ENCODE measurements at places on chromosomes 6 and 20.

GRCh38 chr6:3337521-3338350 is 79.0 kb downstream of the PSMG4 start:
- no peak for DNase-seq

DNA sequence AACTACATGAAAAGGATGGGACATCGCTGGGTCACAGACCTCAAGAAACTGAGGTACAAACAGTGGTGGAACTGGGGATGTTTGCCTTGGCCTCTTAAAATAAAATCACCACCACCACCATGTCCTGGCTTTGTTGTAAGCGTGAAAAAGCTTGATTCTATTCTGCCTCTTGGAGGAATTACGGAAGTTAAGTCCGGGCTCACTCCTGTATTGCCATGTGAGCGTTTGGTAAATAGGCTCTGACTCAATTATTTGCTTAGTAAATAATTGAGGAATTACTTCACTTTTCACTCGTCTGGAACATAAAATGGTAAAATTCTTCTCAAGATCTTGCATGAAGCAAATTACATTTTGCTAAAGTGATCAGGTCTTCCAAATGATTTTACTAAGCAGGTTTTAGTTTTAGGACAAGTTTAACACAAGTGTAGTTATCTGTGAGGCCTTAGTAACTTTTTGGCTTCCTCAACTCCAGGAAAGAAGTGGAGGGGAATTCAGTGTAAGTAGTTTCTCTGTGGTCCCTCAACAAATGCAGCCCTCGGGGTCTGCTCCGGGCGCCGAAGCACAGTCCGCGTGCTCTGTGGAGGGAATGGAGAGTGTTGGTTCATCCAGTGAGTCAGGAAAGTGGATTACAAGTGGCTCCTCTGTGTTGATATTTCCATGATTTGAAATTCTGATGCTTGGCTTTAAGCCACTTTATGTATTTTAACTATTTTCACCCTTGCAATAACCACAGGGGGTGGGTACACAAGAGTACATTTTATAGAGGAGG is 23.8 kb downstream of the IYD start:
- DNase-seq: no peak

DNA sequence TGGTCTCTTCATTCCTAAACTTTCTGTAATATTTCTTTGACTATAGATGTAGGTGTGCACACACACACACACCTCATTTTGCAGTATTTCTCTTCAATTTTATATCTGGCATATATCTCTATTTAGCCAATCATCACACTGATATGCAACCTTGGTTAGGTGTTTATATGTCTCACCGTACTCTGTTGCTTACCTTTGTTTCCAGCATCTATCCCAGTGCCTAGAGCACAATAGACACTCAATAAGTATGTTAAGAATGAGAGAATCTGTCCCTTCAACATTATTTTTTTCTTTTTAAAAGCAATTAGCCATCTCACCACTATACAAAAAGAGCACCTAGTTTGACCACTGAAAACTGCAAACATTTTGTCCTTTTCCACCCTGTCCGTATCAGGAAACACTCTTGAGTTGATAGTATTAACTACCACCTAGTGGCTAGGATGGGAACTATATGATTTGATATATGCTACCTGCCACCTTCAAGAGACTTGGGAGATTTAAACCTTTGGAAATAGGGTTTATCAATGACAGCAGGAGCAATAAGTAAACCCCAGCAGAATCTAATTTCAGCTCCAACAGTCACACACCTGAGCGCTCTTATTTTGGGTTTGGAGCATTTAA is 48.7 kb upstream of the RSPO3 start:
- DNase-seq: no peak

DNA sequence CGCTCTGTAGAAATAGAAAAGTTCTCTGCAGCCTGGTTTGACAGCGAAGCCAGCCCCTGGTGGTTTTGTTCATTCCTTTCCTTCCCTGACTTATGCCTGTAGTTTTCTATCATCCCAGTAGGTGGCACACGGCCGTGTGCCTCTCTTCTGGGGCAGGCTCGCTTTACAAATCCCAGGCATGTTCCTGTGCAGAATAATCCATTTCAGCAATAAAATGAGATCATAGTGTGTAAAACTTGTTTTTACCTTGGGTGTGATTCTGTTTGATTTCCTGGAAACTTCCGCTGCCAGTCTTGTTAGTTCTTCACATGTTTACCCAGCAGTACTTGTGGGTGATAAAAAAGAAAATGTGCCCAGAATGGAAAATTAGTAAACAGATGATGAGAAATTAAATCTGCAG is 7.4 kb upstream of the INSM1 start:
- no peak for DNase-seq

DNA sequence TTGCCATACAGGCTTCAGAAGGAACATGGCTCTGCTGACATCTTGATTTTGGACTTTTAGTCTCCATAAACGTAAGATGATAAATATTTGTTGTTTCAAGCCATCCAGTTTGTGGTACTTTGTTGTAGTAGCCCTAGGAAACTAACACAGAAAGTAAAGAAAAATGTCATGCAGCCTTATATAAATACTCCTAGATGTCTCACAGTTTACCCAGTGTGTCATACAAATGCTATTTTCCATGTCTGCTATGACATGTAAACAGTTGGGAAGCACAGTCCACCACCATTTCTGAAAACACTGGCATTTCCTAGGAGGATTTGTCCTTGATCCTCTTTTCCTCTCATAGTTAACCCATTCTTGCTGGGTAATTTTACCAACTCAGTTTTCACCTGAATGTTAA is 30.6 kb upstream of the ME1 start:
- DNase-seq: no peak

DNA sequence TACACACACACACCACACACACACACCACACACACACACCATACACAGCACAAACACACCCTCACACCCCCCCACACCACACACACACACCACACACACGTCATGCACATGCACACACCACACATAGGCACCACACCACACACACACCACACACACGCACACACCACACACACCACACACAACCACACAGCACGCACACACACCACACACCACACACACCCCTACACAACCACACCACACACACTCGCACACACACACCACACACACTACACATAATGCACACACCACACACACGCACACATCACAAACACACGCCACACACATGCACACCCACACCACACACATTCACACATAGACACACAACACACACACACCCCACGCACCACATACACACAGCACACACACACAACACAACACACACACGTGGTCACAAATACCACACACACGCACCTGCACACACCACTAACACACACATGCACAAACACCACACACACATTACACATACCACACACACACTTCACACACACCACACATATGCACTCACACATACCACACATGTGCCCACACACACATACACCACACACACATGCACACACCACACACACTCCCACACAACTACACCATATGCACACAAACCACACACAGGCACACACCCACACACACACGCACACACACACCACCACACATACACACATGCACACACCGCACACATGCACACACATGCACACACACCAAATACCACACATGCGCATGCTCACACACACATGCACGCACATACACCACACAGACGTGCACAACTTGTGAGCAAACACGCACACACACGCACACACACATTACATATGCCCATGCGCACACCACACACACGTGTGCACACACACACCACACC is 9.4 kb upstream of the ACSS1 start:
- DNase-seq: no peak
